ENCODE measurements at places on chromosomes 4 and X. TPM values are rescaled to one million over a fixed set of nuclear protein-coding genes. Genes with fewer than 3 reads are reported as not detected.

The HAND2 gene
- total RNA-seq = not detected

The CXXC4 gene
- not detected for total RNA-seq

The CCKAR gene
- total RNA-seq = not detected

The FSTL5 gene
- total RNA-seq = not detected

The ADH1A gene
- not detected for total RNA-seq

The RBMXL3 gene
- not detected for total RNA-seq

The C1QTNF7 gene
- total RNA-seq = not detected
